NCI-H460 (cell line): ENCODE measurements at places on chromosomes 3 and 15. TPM values are rescaled to one million over a fixed set of nuclear protein-coding genes. Genes with fewer than 3 reads are reported as not detected.

- peak; percentile 22 for DNase-seq
Observed at GRCh38 chr3:178419071-178419470, 117.2 kb upstream of the KCNMB2 start.

GRCh38 chr15:88077296-88078020 is 179.1 kb downstream of the NTRK3 start:
- DNase-seq = no peak

SLC35G2 gene
- total RNA-seq = 13.7 and 16.2 TPM in 2 replicates

PRR23C gene
- not detected in 2 replicates for total RNA-seq

GRCh38 chr3:79973482-79973881 is 205.7 kb upstream of the ROBO1 start:
- no peak for DNase-seq

DNA sequence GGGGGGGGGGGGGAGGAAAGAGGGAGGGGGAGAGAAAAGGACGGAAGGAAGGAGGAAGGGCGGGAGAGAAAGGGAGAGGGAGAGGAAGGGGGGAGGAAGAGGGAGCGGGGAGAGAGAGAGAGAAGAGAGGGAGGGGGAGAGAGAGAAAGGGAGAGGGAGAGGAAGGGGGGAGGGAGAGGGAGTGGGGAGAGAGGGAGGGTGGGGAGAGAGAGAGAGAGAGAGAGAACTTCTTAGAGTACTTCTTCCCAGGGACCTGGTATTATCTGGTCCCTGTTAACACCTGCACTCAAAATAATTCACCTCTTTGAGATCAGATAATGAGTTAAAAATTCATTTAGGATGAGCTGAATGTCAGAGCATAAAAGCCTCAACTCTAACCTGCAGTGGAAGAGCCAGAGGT is 1.1 kb downstream of the SEC13 start:
- DNase-seq = no peak

SI gene
- total RNA-seq = not detected in 2 replicates

LRRN1 gene
- not detected in 2 replicates for total RNA-seq

DNA sequence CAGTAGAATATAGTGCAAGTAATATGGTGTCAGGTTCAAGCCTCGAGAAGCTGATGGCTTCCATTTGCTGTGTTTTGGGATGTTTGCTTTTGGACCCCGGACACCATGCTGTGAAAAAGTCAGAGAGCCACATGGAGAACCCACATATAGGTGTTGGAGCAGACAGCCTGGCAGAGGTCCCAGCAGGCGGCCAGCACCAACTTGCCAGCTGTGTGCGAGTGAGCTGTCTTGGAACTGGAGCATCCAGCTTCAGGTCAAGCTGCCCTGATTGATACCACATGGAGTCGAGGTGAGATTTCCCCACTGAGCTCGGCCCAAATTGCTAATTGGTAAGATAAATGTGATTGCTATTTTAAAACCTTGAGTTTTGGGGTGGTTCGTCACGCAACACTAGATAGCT is 185.7 kb upstream of the TBL1XR1 start:
- DNase-seq = no peak

DNA sequence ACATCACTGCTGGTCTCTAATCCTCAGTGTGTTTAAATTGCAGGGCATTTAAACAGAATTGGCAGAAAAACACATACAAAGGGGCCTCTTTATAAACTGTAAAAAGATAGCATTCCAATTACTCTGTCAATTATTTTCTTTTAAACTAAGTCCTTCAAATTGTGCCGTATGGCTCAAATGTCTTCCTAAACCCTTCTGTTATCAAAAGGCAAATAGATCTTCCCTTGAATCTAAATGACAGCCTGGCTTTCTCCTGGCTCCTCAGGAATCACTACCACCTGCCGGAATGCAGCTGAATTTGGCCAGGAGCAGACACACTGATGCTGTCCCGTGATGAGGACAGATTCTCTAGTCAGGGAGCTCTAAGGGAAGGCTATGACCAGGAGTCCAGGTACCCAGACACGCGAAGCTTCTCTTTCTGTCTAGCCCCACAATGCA is 85.6 kb downstream of the IGF2BP2 start:
- no peak for DNase-seq

- DNase-seq = no peak
Observed at GRCh38 chr3:168533600-168533999, 437.9 kb upstream of the GOLIM4 start.

MRAS gene
- 1.1 and 1.7 TPM in 2 replicates for total RNA-seq

DNA sequence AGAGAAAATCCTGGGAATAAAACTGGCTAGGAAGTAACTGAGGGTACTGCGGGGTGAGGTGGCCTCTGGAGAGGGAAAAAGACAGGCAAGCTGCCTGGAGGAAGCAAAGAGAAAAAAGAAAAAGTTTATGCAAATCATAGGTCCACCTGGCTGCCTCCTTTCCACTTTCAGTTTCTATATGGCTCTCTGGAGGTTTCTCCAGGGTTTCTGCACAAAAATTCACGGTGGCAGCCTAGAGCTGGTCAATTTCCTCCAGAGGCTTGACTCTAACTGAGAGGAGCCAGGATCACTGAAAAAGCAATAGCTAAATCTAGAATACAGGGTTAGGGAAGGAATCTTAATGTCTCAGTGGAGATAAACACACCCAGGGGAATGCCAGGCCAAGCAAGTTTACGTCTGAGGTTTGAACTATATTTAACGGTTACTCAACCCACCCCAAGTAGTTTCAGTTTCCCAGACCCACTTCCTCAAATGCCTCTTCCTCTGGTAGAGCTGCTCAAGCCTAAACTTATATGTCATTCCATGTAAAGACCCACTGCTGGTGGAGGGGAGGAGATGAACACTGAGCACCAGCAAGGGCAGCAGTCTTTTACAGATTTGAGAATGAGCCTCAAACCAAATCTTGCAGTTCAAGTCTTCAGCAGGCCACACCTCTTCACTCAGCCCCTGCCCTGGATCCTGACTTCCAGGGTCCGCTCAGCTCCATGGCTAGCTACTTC is 5.7 kb downstream of the LYSMD2 start:
- DNase-seq = no peak

- DNase-seq = no peak
Observed at GRCh38 chr3:46381625-46382024, 10.9 kb downstream of the CCR5 start.

DNA sequence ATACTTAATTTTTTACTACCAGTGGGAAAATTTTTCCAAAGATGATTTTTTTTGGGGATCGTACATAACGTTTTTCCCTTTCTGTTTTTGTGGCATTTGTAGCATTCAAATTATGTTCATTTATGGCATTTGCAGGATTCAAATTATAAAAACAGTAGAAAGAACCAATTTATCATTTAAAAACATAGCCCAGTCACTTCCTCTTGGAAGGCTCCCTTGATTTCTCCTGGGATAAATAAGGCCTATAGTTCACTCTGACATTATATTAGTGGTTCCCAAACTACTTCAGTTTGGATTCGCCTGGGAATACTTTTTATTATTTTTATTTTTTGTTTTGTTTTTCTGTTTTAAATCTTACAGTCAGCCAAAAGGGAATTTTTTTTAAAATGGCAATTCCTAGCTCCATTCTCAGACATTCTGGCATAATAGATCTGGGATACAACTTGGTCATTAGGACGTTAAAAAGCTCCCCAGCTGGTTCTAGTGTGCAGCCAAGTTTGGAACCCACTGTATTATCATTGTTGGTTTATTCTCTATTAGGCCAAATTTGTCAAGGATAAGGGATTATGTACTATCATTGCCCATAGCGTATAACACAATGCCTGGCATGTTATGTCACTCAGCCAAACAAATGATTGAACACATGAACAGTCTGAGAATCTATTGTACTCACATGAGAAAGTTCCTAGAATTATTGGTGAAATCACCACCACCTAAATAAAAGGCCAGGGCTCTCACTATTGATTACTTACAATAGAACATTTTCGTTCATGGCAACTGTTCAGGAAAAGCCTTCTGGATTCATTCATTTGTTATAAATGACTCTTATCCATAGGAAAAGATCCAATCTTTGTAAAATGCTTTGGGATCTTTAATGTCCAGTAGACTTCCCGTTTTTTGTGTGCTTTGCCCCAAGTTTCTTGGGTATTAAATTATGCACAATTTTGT is 28.9 kb downstream of the RARB start:
- no peak for DNase-seq

UROC1 gene
- not detected in 2 replicates for total RNA-seq

DNA sequence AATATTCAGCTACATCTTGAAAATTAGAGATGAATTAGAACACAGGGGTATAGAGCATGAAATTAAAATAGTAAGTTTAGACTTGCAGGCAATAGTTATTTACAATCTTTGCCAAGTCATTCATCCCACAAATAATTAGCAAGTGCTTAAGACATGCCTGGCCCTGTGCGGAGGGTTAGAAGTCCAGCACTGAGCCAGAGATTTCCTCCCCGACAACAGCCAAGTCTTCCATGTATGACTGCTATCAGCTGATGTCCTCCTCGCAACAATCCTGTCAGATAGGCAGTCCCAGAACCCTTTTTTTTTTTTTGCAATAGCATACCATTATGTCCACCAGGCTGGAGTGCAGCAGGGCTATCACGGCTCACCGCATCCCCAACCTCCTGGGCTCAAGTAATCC is 14.6 kb downstream of the SIN3A start:
- no peak for DNase-seq

GRCh38 chr15:89105147-89105546 is 16.9 kb downstream of the ABHD2 start:
- no peak for DNase-seq

DNA sequence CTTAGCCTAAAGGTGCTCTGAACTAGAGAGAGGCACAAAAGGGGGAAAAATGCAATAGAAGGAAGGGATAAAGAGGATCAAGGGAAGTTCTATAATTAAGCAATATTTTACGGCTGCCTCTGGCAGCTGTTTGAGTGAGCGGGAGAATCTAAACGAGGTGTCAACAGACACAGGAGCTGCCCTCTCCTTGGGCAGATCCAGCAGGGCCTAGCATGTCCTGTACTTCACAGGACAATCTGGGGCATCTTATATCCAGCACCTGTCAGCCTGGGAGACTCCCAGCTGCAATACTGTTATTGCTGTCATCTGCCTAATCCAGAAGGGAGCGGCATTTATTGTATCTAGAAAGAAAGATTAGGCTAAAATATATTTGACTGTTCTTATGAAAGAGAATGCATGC is 68.9 kb downstream of the WWTR1 start:
- DNase-seq = no peak

FSTL1 gene
- 88.9 and 101 TPM in 2 replicates for total RNA-seq

RGMA gene
- 0.42 and 0.72 TPM in 2 replicates for total RNA-seq

CEP97 gene
- total RNA-seq = 13.6 and 14.9 TPM in 2 replicates

CFAP100 gene
- not detected in 2 replicates for total RNA-seq

- peak; percentile 50 for DNase-seq
Observed at GRCh38 chr15:68559345-68560310, 19.2 kb upstream of the CORO2B start.

GRCh38 chr3:105334138-105334882 is 32.4 kb upstream of the ALCAM start:
- DNase-seq = no peak

DNA sequence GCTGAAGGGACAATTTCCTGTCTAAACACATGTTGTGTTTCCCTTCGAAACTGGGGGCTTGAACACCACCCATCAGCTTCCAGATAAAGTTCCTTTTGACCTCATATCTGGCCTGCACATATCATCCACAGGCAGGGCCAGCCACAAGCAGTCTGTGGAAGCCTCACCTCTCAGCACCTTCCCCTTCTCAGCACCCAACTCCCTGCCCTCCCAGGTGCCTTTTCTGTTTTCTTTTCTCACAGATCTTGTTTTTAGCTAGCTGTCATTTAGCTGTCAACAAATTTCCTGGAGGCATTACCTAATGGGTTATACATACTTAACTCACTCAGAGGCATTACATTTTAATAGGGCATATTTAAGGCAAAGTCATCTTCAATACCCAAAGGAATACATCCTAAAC is 93.9 kb downstream of the SEMA6D start:
- no peak for DNase-seq

GRCh38 chr15:69138963-69139362 is 21.5 kb upstream of the GLCE start:
- no peak for DNase-seq

DNA sequence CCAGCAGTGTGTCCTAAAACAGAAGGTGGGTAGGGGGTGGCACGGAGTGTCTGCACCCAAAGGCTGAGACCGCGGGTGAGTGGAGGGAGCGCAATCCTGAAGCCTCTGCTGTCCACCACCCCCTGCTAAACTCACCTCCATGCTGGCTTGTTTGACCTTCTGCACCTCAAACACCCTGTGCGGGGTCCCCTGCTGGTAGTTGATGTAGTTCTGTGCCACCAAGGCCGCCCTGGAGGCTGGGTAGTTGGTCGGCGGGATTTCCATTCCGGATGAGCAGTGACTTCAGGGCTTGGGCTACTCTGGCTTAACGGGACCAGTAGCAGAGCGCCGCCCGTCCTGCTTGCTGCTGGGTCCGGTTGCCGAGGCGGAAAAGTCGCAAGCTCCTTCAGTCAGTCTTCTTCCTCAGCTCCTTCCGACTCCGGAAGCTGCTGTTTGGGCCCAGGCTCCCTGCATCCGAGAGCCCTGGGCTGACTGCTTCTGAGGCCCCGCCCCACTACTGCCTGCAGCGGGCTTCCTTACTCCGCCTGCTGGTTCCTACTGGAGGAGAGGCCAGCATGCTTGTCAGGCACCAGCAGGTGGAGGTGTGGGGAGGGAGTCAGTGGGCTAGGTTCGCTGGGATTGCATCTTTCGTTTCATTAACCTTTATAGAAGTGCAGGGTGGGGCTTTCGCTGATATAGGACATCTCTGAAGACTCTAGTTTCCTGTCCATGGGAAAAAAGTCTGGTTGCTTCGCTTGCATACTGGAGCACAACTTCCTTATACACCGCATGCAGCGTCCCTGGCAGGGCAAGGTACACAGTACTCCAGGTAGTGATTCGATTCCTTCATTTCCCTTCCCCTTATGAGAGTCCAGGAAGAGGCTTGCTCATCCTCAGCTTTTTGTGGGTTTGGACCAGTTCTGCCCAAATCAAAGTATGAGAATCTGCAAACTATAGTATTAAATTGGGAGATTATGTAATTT is at the start of gene LXN:
Gene LXN (minus strand): TSS at position 434 of the 962 bp plus-strand sequence. CDS start 170 bp downstream, at position 264.
- peak; percentile 79 for DNase-seq

CHRD gene
- total RNA-seq = 0.07 TPM in 1 of 2 replicates, not detected in the other

C2CD4A gene
- total RNA-seq = 0.63 and 0.72 TPM in 2 replicates

GRCh38 chr3:118949113-118949760 is 85.4 kb downstream of the IGSF11 start:
- DNase-seq = no peak

DNA sequence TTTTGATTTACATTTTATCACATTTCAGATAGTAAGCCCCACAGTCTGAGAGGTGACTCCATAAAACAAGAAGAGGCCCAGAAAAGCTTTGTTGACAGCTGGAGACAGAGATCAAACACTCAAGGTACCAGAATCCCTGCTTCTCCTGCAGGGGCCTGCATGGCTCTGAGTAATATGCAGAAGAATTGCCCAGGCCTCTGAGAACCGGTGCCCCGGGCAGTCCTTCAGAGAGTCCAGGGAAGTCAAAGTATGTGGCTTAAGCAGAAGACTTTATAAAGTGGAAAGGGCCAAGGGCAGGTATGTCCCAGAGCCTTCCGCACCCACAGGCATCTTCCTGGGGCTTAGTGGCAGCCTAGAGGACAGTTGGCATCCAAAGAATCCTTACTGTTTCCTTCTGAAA is 12.8 kb downstream of the ATRIP start:
- DNase-seq = no peak

GRCh38 chr3:191493336-191493735 is 32.4 kb downstream of the PYDC2 start:
- DNase-seq = no peak

GOLGA8O gene
- total RNA-seq = not detected in 2 replicates

GRCh38 chr3:13666227-13666619 is 117.3 kb downstream of the FBLN2 start:
- no peak for DNase-seq

PLIN1 gene
- total RNA-seq = 0.40 and 0.52 TPM in 2 replicates
